ENCODE measurements at places on chromosomes 12 and 14. TPM values are rescaled to one million over a fixed set of nuclear protein-coding genes. Genes with fewer than 3 reads are reported as not detected.

RHEBL1 gene
- 0.30 TPM for total RNA-seq

CLEC1B gene
- total RNA-seq: not detected

FAM90A1 gene
- 0.09 TPM for total RNA-seq

PRPH gene
- total RNA-seq: not detected

NTS gene
- total RNA-seq: 34.0 TPM

DENND5B gene
- 15.7 TPM for total RNA-seq

GAS2L3 gene
- total RNA-seq: 18.4 TPM

SIRT4 gene
- 2.7 TPM for total RNA-seq

P2RX2 gene
- not detected for total RNA-seq

EGLN3 gene
- total RNA-seq: 1.1 TPM

MIP gene
- not detected for total RNA-seq

BICDL1 gene
- total RNA-seq: 0.46 TPM

PZP gene
- total RNA-seq: not detected

TCP11L2 gene
- 39.8 TPM for total RNA-seq

ACOT4 gene
- total RNA-seq: 0.59 TPM

HSPB8 gene
- 26.0 TPM for total RNA-seq

VPS33A gene
- total RNA-seq: 31.2 TPM

ACSM4 gene
- total RNA-seq: not detected

GZMB gene
- not detected for total RNA-seq

ATL1 gene
- 5.6 TPM for total RNA-seq

AICDA gene
- total RNA-seq: not detected

TMEM30B gene
- total RNA-seq: not detected

SIX1 gene
- total RNA-seq: 0.05 TPM

NRXN3 gene
- 3.3 TPM for total RNA-seq

WNT1 gene
- not detected for total RNA-seq

CIROP gene
- not detected for total RNA-seq

GOLGA5 gene
- total RNA-seq: 72.7 TPM

TSHR gene
- total RNA-seq: not detected

KCNA5 gene
- total RNA-seq: not detected

TAPBPL gene
- 15.7 TPM for total RNA-seq
